ENCODE measurements at places on chromosomes 7 and 10.

GRCh38 chr10:73408061-73408460 is 5.8 kb downstream of the ANXA7 start:
- DNase-seq = no peak

- DNase-seq = no peak
Measured at GRCh38 chr10:70967591-70968587, 79.5 kb upstream of the PCBD1 start.

GRCh38 chr10:13939391-13939790 is 352.6 kb downstream of the PRPF18 start:
- DNase-seq = no peak

DNA sequence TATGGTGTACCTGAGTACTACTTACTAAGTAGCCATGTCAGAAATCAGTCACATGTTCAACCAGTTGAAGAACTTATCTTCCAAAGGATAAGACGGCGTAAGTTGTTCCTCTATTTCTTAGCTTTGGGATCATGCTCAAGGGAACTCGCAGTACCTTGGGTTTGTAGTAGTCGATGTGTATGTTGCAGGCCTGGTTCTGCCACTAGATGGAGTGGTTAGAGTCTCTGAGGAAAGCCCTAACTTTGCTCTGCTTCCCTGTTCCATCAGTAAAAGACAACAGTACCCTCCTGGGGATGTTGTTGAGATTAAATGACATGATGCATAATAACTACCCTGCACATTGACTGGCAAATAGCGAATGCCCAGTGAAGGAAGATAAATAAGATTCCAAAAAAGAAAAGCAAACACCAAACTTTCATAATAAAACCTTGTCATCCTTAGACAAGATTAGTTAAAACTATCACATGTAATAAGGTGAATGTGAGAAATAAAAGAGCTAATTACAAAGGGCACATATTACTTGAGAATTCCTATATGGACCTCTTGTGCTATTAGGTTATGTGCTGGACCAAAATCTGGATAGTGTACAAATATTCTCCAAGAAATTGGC is 165.9 kb downstream of the ABCA13 start:
- DNase-seq = no peak

- DNase-seq = no peak
Measured at GRCh38 chr10:22551681-22552365, 162.6 kb downstream of the PIP4K2A start.

DNA sequence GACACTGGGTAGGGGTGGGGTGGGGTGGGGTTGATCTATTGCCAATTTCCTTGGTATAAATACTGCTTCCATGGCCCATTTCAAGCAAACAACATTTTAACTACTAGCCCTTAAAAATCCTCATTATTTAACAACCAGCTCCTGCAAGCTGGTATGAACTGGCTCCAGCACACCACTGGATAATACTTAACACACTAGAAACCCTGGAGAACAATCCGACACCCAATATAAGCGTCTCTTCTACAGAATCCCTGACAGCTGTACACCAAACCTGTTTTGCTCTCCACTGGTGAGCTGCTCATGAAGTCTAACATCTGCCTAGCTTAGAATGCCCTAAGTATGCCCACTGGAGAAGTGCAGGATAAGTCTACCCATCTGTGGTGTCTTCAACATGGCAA is 116.8 kb downstream of the HIPK2 start:
- DNase-seq = no peak

DNA sequence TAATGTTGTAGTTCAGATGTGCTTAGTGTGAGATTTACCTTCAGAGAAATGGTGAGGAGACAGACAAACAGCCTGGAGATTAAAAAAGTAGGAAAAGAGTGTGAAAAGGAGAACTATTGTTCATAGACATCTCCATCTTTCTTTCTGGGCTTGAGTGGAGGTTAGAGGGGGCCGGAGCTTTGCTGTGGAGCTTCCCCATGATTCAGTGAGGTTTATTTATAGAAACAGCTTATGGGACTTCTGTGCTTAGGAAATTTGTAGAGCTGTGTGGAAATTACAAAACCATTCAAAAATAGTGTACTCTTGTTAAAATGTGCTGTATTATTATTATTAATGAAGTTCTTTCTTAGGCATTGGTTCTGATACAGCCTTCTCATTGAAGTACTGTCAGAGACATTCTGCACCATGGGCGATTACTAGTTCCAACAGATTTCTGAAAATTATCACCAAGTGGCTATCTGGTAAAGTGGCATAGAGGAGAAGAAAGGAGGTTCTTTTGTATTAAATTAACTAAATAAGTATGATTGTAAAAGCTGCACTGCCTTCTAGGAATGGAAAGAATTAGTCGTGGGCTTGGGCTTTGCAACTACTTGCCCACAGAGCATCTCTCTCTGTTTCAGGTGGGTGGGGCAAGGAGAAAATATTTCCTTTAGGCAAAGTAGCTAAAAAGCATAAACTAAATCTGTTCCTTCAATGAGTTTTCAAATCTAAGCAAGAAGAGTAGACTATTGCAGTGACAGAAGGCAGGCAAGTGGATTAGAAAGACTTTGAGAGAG is 8.7 kb upstream of the TCAF1 start:
- DNase-seq = no peak

GRCh38 chr7:110938165-110938564 is 152.8 kb upstream of the LRRN3 start:
- DNase-seq = no peak

- DNase-seq = no peak
Measured at GRCh38 chr10:78570633-78571235, 498.0 kb upstream of the ZMIZ1 start.

- DNase-seq = no peak
Measured at GRCh38 chr10:37654466-37654865, 202.9 kb downstream of the ZNF248 start.

GRCh38 chr10:31721096-31721495 is 207.5 kb downstream of the ARHGAP12 start:
- no peak for DNase-seq

DNA sequence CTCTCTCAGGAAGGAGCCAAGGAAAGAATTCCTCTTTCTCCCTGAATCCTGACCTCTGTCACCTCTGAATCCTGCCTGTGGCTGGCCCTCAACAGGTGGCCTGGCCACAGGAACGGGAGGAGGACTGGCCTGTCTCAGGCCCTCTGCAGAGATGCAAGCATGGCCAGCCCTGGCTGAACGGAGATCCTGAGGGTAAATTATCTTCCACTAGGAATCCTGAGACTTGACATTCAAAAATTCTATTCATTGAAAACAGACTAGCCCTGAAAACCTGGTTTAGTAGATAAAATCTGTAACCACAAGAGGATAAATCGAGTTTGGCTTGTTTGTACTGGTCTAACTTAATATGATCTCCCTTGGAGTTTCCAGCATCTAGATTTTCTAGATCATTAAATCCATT is 579.3 kb downstream of the LRMDA start:
- no peak for DNase-seq

DNA sequence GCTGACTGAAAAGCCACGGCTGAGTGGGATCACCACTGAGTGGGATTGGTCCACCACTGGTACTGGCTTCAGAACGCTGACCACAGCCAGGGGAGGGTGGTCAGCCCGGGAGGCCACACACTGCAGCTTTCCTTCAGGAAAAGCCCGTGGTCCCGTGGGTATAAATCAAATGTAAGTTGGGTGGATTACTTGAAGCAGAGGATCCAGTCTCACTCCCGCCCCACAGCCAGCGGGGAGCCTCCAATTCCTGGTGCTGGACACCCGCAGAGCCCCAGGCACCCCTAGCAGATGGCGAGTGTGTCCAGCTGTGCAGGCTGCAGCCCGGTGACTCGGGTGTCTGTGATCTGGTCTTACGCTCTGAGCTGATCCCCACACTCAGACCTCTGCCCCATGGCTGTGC is 231.1 kb upstream of the ZNF32 start:
- no peak for DNase-seq

- no peak for DNase-seq
Measured at GRCh38 chr7:64992971-64993370, 2.1 kb upstream of the ZNF117 start.

Data from activated CD4-positive, alpha-beta T cell treated with anti-CD3 and anti-CD28 coated beads, Interleukin-2, amount 50 U/mL, for 1 hour (primary cell).